ENCODE measurements at places on chromosomes 7 and 10.
A peak's percentile ranks its signal among the peaks of the same experiment; 100 is the strongest.

DNA sequence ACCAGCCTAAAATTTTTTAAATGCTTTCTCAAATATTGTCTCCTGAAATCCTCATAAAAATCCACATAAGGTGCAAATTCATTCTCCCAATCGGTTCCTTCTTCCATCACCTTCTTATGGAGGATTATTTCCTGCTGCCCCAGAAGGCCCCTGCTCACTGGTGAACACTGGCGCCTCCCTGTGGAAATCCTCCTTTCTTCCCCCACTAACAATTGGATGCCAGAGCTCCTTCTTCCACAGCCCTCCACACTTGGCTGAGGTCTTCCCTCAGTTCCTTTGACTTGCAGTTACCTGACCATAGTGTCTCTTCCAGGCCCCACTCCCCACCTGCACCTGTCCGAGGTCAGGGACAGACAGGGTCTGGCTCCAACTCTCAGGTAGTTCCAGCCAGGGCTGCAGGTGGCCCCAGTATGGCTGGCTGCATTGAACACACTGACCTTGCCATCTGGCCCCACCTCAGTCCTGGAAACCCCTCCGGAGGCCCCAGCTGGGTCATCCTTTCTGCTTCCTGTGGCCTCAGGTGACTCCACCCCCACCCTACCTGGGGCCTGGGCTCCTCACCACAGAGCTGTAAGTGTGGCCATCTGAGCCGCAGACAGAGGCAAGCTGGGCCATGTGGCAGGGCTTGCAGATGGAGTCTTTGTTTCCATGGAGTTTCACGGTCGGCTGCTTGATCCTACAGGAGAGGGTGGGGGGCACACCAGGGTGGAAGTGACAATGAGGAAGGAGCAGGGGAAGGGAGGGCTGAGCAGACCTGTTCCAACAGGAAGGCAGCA, 18.4 kb downstream of the SPOCK2 start:
- DNase-seq = no peak

GRCh38 chr10:73953665-73954064, 42.7 kb downstream of the PLAU start:
- DNase-seq = peak; percentile 81

GRCh38 chr7:44277851-44278250, 47.5 kb downstream of the CAMK2B start:
- no peak for DNase-seq

DNA sequence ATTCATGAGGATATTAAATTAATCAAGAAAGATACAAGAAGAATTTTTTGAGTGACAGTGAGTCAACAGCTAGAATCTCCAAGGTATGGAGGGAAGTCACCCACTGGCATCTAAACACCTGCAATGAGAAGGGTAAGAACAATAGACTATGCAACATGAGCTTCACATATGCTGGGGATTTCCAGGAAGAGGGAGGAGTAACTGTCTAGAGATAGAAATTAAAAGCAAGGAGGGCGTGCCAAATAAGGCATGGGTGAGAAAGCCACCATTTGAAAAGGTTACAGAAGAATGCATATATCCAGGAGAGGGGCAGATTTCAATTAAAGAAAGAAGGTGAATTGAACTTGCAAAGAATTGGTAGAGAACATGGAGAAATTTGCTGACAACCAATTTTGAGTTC, 365.7 kb downstream of the GPR37 start:
- no peak for DNase-seq

GRCh38 chr10:6141296-6142151, 52.7 kb downstream of the RBM17 start:
- peak; percentile 77 for DNase-seq

DNA sequence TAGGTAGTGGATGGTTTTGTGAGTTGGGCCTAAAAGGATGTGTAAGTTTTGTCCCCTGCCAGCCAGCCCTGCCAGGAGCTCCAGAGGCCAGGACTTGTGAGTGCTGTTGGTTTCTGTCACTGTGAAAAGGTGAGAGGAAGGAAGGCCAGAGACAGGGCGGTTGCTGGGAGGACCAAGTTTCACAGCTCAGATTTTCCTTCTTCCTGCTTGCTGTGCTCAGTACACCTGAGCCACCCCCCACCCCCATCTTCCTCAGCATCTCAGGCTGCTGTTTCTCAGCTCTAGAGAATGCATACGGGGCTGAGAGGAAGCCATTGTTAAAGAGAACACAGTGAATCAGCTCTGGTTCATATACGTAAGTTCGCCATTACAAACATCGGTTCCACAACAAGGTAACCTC, 139.9 kb downstream of the BUB3 start:
- no peak for DNase-seq

DNA sequence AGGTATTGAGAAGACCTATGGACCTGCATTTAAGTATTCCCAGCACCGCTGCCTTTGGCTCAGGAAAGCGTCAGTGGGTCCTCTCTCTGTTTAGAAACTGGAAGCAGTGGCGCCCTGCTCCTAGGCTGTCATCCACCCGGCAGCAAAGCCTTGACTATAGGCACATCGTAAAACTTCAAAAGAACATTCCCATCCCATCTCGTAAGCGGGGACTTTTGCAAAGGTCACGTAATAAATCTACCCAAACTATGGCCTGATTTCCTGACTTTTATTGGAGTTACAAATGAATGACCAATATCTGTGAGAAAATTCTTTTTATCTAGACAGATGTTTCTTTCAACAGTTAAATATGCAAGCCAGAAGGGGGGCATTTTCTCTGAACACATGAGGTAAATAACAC, 115.8 kb upstream of the TCERG1L start:
- peak; percentile 52 for DNase-seq

GRCh38 chr7:142412551-142413193, 154.8 kb upstream of the PRSS58 start:
- peak; percentile 61 for DNase-seq

DNA sequence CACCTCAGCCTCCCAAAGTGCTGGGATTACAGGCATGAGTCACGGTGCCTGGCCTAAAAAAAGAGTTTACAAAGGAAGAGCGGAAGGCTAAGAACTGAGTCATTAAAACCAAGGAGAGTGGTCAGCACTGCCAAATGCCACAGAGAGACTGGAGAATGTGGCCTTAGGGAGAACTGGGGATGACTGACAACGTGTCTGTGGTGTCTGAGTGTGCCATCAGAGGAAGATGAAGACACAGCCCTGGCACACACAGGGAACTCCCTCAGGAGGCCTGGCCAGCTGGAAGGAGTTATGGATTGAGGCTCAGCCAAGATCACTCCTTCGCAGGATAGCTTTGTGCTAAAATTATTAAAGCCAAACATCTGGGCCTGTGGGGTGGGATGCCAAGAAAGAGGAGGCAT, 3.9 kb upstream of the INA start:
- peak; percentile 73 for DNase-seq

- DNase-seq = peak; percentile 70
These were observed 99.3 kb upstream of the NFE2L3 start for GRCh38 chr7:26052706-26053105.

DNA sequence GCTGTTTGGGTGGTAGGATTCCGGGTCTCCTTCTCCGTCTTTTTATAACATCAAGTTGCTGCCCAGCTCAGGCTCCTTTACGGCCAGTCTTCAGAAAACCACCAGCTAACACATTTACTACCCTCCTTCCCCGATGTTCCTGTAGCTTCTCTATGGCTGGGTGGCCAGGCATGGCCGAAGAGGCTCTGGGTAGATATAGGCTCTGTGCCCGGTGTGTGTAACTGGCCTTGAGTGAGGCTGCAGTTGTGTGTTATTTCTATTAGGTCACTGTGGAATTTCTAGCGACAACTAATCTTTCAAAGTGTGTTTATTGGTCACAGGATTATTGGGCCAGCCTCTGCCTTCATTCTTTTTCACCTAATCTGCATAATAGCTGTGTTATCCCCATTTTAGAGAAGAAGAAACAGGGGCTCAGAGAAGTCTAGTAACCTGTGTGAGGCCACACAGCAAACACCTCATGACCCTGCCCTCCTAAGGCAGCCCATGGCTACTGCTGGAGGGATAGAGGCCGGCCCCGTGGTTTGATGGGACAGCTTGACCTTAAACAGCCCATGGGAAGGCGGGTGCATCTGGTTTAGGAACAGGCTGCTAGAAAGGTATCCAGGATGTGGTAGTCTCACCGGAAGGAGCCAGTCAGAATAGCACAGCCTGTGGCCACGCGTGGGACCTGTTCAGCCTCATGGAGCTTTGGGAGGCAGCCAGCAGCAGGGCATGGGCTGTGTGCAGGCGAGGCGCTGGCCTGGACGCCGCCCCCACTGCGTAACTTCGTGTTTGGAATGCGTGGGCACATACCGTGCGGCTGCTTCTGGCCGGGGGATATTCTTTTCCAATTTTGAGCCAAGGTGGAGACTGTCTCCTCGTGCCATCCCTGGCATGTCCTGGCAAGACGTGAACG, 29.7 kb downstream of the HTRA1 start:
- no peak for DNase-seq

- DNase-seq = no peak
These were observed 926 bp upstream of the C10orf71 start for GRCh38 chr10:49297818-49298670.

DNA sequence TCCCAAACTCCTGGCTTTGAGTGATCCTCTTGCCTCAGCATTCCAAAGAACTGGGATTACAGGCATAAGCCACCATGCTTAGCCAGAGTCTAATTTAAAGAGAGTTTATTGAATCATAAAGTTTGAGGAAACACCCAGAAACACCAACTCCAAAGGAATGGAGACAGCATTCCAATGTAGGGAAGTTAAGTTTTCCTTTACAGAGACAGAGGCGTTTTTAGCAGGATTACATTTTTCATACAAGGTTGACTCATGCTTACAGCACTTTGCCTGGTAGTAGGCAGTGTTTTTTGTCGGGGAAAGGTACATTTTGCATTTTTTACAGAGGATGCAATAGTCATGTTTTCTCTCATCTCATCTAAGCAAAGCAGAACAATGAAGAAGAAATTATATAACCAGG, 18.9 kb upstream of the OPN4 start:
- no peak for DNase-seq

DNA sequence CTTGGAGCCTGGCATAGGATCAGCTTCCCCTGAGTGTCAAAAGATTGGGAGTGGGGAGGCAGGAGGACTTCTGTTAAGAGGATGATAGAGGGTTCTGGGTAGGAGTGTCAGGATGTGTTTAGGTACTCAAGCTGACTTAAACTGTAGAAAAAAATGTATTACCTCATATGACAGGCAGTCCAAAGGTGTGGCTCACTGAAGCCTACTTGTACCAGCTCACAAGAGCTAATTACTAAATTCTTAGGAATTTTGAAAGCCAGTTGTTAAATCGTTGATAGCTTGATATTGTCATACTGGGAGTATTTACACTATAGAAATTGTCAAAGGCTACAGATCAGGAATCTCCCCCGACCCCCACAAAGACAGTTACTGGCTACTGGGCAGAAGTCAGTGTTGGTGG, 32.1 kb downstream of the FAS start:
- no peak for DNase-seq

- DNase-seq = peak; percentile 4
These were observed 1.4 kb downstream of the HYAL4 start for GRCh38 chr7:123846217-123846891.

DNA sequence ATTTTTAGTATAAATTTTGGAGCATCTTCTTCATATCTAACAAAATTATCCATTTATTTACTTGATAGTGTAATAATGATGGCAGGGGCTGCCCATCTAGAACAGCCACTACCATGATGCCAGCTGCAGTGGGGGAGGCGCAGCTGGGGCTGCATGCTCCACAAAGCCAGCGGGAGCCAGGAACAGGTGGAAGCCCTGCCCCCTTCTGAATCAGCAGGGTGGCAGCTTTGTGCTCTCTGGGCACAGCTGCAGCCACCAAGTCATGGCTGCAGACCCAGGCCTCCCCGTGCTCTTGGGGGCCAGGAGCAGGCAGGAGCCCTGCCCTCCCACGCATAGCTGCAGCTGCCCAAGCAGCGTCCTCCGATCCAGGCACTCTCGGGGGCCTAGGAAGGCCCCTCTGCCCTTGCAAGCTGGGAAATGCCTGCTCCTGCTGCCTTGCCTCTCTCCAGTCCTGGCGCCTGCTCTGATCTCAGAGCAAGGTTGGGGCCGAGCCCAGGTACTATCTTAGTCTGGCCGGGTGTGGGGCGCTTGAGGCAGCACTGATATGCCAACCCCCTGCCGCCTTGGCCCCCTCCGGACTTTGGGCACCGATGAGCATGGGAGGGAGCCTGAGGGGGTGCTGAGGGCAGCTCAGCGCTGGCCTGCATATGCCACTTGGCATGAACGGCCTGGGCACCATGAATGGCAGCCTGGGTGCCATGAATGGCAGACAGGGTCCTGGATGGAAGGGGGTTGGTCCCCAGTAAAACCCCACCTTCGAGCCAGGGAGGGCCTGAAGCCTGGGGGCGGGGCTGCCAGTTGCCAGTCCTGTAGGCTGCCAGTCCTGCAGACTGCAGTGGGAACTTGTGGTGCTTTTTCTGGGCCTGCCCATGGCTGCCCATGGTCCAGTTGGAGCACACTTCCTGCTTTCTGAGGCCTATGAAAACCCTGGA, 1110.8 kb upstream of the POT1 start:
- DNase-seq = no peak

DNA sequence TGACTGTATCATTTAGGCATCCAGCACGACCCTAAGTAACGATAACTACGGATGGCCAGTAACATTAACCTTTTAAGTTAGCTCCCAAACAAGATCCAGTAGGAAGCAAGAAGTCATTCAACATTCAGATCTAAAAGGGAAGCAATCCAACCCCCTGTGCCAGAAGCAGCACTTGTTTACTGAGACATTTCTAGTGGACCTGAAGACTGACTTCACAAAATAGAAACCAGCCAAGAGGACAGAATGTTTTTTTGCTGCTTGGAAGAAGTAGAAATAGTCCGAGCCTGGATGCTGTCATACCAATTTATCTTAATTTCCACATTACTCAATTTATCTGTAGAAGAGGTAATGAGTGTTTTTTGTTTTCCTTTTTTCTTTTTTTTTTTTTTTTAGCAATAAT, 88.0 kb upstream of the CTTNBP2 start:
- no peak for DNase-seq

- DNase-seq = no peak
These were observed 22.7 kb downstream of the HOXA1 start for GRCh38 chr7:27073076-27073475.

- DNase-seq = peak; percentile 95
These were observed 11.7 kb downstream of the CPA5 start for GRCh38 chr7:130356121-130356875.

DNA sequence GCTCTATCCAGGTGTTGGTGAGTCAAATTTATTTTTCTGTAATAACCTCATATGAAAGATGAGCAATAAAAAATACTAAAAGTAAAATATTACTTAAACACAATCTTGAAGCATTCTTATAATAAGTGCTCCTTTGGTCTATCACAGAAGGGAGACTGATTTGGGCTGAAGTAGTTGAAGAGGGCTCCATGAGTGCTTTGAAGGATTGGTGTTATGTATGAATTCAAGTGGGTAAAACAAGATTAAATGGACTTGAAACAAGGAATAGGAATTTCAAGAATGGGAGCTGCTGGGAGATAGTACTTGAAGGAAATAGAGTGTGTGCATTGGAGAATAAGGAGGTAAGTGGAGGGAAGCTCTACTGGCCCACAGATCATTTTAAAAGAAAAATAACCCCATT, 7.3 kb upstream of the OR2A2 start:
- DNase-seq = no peak

DNA sequence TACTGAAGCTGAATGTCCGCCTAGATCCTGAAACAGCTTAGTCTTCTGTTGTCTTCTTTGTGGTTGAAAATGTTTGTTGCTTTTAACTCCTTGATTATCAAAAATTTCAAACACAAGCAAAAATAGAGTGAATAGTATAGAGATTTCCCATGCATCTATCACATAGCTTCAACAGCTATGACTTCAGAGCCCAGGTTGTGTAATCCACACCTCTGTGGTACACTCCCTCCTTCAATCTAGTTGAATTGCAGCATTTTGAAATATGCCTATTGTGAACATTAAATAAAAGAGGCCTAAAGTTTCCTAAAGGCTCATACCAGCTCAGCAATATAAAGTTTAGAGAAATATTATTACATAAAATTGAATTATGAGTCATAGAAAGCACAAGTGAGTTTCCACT, 204.7 kb upstream of the HDAC9 start:
- DNase-seq = no peak

GRCh38 chr7:42453931-42454361, 216.9 kb upstream of the GLI3 start:
- no peak for DNase-seq

Measured in SW480 (cell line).